ENCODE measurements at places on chromosomes 6 and 20. TPM values are rescaled to one million over a fixed set of nuclear protein-coding genes. Genes with fewer than 3 reads are reported as not detected.

SNAI1 gene
- total RNA-seq, result 3.7 TPM

CALHM4 gene
- total RNA-seq, result 0.22 TPM

NNAT gene
- not detected for total RNA-seq

TNFRSF21 gene
- total RNA-seq, result 26.5 TPM

DOK5 gene
- 10.4 TPM for total RNA-seq

F13A1 gene
- total RNA-seq, result not detected

ASIP gene
- total RNA-seq, result not detected

HDGFL1 gene
- not detected for total RNA-seq

DOP1A gene
- 48.3 TPM for total RNA-seq

SDHAF4 gene
- total RNA-seq, result 7.3 TPM

CAGE1 gene
- total RNA-seq, result under 0.01 TPM

All from thoracic aorta endothelial cell (primary cell).